ENCODE measurements at places on chromosomes 2 and 18.

DNA sequence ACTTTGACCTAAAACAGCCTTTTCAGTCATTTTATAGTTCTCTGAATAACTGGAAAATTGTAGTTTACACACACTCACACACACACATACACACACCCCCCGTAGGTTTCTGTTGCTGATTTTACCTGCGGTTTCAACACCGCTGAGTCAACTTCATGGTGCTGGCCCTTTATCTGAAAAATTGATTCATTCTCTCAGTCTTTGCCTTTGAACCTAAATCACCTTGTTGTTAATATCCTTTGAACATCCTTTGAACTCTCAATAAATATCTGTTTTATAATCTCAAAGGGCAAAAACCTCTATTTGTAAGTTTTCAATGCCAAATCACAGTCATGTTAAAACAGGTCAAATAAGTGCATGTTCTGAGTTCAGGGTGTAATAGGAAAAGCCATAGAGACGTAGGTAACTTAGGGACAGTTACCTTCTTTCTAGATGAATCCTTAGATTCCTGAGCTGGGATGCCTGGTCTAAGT is 109.0 kb upstream of the BZW1 start:
- DNase-seq: no peak

DNA sequence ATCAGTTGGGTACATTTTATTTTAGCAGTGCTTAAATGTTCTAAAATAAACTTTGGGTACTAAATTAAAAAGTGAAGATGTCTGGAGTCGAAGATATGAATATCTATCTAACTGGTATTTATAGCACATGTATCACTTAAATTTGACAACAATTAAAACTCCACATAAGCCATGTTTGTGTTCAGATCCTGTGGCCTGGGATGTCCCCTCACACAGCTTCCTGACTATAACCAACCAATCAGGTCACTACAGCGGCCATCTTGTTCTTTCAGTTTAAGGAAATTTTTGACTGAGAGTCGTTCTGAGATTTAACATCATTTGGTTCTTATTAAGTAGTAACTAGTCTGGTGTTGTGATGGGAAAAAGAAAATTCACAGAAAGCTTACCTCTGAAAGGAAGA is 170.7 kb upstream of the NRP2 start:
- no peak for DNase-seq

DNA sequence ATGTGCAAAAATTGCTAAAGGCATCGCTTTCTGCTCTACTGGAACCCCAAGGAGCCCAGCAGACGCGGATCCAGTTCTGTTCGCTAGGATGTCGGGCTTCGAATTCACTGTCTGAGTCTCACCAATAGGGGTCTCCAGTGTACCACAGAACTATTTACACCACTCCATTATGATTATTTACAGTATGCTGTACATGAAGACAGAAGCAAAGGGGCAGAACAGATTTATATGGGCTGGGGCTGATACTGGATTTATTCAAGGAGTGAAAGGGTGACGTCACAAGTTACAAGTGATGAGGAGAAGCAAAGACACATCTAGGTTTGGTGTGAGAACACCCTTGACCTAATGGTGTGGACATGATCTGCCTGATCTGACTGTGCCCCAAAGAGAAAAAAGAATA is 185.3 kb upstream of the ATP5MC3 start:
- DNase-seq: no peak

DNA sequence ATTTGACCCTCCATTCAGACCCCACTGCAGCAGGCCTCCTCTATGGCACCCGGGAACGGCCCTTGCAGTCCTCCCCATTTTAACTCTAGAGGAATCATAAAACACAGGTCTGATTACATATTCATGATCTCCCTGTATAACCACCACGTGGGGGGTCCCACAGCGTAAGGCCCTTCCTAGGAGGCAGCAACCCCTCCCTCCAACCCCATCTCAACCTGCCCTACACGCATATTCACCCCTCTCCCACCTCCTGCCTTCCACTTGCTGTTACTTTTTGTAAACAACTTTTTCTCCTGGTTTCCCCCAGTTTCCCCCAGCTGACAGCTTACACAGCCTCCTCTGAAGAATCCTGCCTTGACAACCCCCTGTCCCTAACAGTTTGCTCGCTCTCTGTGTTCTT is 85.1 kb upstream of the FOXI3 start:
- DNase-seq: no peak

GRCh38 chr2:18387441-18388206 is 172.8 kb downstream of the RDH14 start:
- peak; percentile 26 for DNase-seq

- DNase-seq: no peak
These were observed 81.3 kb downstream of the KCNF1 start for GRCh38 chr2:10993001-10993481.

DNA sequence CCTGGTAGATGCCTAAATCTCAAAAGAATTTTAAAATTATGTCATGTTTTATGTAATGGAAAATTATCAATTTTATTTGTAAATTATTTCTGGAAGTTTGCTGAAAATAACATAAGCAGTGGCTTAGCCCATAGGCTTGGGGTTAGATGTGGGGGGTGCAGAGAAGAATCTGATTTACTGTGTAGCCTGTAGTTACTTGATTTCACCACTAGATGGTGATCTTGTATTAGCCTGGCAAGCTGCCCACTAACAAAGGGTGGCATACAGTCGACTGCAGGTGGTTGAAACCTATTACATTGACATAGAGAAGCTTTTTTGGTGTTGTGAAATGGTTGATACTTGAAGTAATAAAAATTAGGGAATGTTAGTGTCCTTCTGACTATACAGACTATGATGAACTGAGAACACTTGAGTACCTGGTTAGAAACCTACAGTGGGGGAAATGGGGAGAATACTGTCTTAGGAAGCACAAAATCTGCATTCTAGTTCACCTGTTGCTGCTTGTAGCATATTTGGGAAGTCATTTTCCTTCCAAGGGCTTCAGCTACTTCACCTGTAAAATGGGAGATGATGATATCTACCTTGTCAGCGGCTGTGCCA is 191.0 kb upstream of the LHCGR start:
- peak; percentile 31 for DNase-seq

GRCh38 chr2:20619624-20620024 is 31.3 kb downstream of the HS1BP3 start:
- DNase-seq: no peak

DNA sequence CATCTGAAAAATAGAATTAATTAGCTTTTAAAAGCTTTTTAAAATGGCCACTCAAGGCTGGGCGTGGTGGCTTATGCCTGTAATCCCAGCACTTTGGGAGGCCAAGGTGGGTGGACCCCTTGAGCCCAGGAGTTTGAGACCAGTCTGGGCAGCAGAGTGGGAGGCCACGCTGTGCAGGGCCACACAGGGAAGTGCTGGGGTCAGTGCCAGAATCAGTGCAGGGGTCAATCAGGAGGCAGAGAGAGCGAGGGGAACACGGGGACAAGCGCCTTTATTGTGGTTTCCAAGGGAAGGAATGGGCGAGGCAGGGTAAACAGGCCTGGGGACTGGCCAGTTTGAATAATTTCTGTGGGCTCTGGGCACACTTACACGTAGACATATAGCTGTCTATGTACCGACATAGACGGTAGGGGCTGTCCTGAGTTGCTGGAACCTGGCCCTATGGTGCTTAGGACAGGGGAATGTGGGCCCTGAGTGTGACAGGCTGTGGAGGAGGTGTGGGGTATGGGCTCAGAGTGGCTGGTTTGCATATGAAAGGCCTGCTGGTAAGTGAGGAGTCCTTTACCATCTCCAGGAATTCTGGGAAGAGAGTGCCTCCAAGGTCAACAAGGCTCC is 42.9 kb downstream of the DYSF start:
- DNase-seq: no peak

DNA sequence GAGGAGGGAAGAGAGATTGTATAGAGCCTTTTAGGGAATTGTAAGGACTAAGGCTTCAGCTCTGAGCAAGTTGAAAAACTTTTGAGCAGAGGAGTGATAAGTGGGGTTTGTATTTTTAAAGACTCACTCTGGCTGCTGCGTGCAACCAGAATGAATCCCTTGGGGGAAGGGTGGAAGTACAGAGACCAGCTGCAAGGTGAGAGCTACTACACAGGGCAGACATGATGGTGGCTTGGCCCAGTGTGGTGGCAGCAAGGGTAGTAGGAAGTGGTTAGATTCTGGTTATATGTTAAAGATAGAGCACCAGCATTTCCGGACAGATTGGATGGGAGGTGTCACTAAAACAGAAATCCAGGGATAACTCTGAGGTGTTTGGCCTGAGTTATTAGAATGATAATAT is 10.1 kb upstream of the SESTD1 start:
- DNase-seq: no peak

DNA sequence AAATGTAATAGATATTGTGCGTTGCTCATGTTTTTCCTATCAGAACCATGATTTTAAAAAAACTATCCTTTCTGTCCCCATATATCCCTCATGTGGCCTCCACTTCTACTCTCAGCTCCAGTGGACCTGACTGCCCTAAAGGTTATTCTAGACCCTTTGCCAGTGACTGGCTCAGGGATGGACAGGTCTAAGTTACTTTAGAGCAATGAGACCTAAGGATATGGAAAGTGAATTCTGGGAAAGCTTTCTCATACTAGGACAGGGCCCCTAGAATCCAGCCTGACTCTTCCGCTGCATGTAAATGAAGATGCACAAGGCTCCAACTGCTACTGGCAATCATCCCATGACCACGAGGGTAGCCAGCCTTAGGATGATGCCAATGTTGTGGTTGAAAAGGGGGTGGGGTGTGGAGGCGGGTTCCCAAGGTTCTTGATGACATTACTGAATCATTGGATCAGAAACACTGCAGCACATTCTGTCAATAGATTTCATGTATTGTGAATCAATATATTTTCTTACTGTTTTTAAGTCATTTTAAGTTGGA is 21.3 kb downstream of the C2orf69 start:
- no peak for DNase-seq

DNA sequence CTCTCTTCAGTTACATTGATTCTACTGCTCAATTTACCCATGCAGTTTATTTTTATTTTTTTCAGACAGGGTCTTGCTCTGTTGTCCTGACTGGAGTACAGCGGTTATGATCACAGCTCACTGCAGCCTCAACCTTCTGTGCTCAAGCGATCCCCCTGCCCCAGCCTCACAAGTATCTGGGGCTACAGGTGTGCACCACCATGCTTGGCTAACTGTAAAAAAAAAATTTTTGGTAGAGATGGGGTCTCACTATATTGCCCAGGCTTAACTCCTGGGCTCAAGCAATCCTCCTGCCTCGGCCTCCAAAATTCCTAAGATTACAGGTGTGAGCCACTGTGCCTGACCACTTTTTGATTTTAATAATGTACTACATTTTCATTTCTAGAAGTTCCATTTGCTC is 93.8 kb upstream of the RNU4ATAC start:
- DNase-seq: no peak

- DNase-seq: no peak
These were observed 185.2 kb upstream of the ID2 start for GRCh38 chr2:8496617-8497016.

GRCh38 chr2:207182911-207183310 is 17.2 kb upstream of the KLF7 start:
- DNase-seq: no peak

GRCh38 chr2:65881592-65881991 is 449.2 kb upstream of the SPRED2 start:
- no peak for DNase-seq

DNA sequence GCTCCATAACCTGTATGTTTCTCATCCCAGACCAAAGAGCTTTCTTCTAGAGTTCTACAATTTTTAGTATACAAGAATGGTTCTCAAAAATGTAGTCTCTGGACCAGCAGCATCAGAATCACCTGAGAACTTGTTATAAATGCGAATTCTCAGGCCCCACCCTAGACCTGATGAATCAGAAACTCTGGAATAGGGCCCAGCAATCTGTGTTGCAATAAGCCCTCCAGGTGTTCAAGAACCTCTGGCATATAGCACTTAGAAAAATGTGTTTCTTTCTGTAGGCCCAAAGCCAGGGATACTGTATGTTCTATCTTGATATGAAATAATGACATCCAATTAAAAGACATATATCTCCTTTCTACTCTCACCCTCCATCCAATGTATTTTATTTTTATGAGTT is 10.4 kb downstream of the PAIP2B start:
- DNase-seq: no peak

- DNase-seq: no peak
These were observed 775.4 kb upstream of the ID2 start for GRCh38 chr2:7906431-7906830.

DNA sequence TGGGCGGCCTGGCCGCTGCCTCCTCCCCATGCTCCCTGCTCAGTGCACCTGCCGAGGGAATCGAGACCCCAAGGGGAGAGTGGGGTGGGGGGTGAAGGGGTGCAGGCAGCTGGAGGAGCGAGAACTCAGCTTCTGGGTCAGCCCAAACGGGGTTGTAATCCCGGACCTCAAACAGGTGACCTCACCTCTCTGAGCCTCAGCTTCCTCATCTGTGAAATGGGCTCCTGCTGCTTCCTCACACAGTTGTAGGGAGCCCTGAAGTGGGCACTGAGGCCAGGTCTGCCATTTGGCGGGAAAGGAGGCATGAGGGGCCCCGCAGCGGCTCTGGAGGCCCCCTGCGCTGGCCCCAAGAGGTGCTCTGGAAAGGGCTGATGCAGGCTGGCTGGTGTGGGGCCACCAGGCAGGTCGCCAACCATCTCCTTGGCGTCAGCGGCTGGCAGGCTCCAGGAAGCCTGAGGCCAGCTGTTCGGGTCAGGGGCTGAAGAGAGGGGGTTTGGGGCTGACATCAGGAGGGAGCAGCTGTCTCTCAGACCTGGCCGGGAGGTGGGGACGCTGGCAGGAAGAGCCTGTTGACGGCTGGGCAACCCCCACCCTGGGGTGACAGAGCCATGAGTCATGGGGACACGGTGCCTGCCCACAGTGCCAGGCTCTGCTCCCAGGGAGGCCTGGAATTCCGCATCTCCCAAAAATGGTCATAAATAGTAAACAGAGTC is 4.9 kb downstream of the KLHL30 start:
- no peak for DNase-seq

All from CD4-positive, alpha-beta T cell (primary cell).